Spinal cord (tissue), 10 donors: ENCODE measurements at places on chromosomes 1 and 21. TPM values are rescaled to one million over a fixed set of nuclear protein-coding genes. Genes with fewer than 3 reads are reported as not detected.
A peak's percentile ranks its signal among the peaks of the same experiment; 100 is the strongest.

Gene LRRC3
- total RNA-seq: 1.4 TPM

Gene CDKN2C
- 18.9 TPM for total RNA-seq

Gene SIPA1L2
- total RNA-seq: 21.2 TPM

Gene LEFTY2
- 0.44 TPM for total RNA-seq

Gene ZFP69B
- total RNA-seq: 8.6 TPM

Gene SLAMF6
- total RNA-seq: 0.10 TPM

Gene KRTAP13-2
- not detected for total RNA-seq

Gene LORICRIN
- total RNA-seq: not detected

Gene OR2M4
- total RNA-seq: 0.11 TPM

Gene KCNJ9
- total RNA-seq: 5.1 TPM

DNA sequence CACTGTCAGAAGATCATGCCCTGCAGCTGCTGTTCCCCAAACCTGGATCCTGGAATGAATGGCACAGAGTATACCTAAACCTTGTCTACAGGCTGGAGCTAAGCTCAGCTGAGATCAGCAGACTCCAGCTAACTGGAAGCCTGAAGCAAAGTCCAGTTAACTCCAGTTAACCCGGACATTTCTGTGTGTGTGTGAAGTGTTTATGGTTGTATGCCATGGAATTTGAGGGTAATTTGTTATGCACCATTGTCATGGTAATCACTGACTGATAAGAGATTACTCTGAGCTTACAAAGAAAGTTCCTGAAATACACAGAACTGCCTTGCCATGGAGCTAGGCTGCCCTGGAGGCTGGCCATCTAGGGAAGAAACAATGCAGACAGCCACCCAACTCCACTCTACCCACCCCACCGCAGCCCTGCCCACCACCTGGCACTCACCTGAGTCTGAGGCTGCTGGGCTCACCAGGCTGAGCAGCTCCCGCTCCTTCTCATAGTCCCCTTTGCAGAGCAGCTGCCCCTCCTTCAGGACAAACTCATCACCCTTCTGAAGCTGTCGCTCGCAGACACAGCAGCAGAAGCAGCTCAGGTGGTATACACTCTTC is 107.4 kb downstream of the LMX1A start:
- DNase-seq: no peak
- peaks cover 5% of the 10 kb centered on the region for H3K4me1 ChIP-seq
- H3K36me3 ChIP-seq: no peaks in the 10 kb centered on the region

GRCh38 chr1:226763905-226764264 is 24.8 kb upstream of the ITPKB start:
- H3K27ac ChIP-seq: no peak overlapping the region
- H3K27me3 ChIP-seq: no peaks in the 10 kb centered on the region
- no peak overlapping the region for H3K4me3 ChIP-seq
- DNase-seq: no peak

GRCh38 chr1:108071601-108072000 is 106.6 kb upstream of the VAV3 start:
- H3K27ac ChIP-seq: no peak overlapping the region
- no peak overlapping the region for H3K4me3 ChIP-seq
- H3K4me1 ChIP-seq: no peaks in the 10 kb centered on the region
- H3K36me3 ChIP-seq: no peaks in the 10 kb centered on the region
- no peak for DNase-seq

DNA sequence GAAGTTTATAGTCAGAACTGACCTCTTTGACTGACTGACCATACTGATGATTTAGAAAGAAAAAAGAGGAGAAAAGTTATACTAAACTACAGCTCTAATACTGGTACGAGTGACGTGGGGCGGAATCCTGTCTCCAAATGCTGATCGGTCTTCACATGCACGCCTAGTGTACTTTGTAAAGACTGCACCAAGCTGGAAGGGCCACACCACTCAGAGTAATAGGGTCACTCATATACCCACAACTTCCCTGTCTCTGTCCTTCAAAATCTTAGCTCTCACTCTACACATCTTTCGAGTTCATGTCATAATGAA is 19.4 kb upstream of the GUCA2A start:
- no peak for DNase-seq
- no peak overlapping the region for H3K4me3 ChIP-seq
- no peak overlapping the region for H3K27ac ChIP-seq

- H3K27me3 ChIP-seq: no peaks in the 10 kb centered on the region
- no peaks in the 10 kb centered on the region for H3K36me3 ChIP-seq
- H3K27ac ChIP-seq: peak overlapping the region; percentile 84
- H3K4me1 ChIP-seq: peaks cover 27% of the 10 kb centered on the region
- no peak for DNase-seq
- H3K4me3 ChIP-seq: no peak overlapping the region
Measured at GRCh38 chr1:234962340-234962989, 166.2 kb downstream of the TOMM20 start.

DNA sequence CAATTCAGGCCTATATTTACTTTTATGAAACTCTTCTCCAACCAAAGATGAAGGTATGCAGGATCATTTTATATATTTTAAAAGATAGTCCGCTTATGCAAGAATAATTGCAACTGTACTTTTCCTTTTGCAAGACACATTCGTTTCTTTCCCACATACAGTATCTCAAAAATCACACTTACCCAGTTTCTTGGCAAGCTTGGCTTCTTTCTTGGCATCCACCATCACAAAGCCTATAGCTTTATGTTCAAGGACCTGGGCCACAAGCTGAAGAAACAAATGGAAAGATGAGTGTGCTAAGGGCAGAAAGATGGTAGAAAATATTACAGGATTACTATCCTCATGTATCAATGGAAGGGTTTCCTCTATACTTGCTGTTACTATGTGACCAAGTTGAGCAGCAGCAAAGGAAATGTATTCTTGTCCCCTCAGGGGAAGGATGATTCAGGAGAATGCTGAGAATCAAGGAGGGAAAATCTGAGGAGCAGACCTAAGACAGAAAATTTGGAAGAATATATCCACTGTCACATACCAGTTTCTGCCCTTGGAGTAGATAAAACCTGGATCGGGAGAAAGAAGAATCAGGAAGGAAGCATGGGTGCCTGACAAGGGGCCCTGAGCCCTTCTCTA is 23.8 kb downstream of the CASQ2 start:
- H3K36me3 ChIP-seq: no peaks in the 10 kb centered on the region
- H3K27ac ChIP-seq: no peak overlapping the region
- no peak for DNase-seq
- H3K27me3 ChIP-seq: no peaks in the 10 kb centered on the region
- no peak overlapping the region for H3K4me3 ChIP-seq

- DNase-seq: no peak
- no peak overlapping the region for H3K4me3 ChIP-seq
- no peaks in the 10 kb centered on the region for H3K27me3 ChIP-seq
- no peaks in the 10 kb centered on the region for H3K36me3 ChIP-seq
Measured at GRCh38 chr1:203424861-203425662, 50.5 kb upstream of the PRELP start.

GRCh38 chr1:48686159-48686558 is 90.5 kb downstream of the BEND5 start:
- no peak for DNase-seq
- H3K4me1 ChIP-seq: peaks cover 9% of the 10 kb centered on the region
- no peak overlapping the region for H3K27ac ChIP-seq
- H3K36me3 ChIP-seq: no peaks in the 10 kb centered on the region
- H3K27me3 ChIP-seq: no peaks in the 10 kb centered on the region
- H3K4me3 ChIP-seq: no peak overlapping the region

- no peak overlapping the region for H3K27ac ChIP-seq
- H3K4me3 ChIP-seq: no peak overlapping the region
- no peaks in the 10 kb centered on the region for H3K27me3 ChIP-seq
- DNase-seq: no peak
Measured at GRCh38 chr1:4308806-4309205, 345.6 kb upstream of the AJAP1 start.

DNA sequence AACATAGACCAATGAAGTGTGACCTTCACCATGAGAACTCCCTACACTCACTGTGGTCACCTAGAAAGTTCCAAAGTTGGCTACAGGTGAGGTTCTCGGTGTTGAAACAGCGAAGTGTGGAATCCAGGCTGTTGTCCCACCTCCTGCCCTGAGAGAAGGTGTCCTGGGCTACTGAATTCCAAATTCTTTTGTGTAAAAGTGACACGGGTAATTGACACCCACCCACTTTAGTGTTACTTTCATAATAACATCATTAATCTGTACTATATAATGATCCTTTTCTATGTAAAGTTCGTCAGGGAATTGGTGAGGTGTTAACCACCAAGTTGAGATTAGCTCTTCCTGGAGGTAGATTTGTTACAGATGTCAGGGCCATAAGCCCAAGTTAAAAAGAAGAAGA is 690.7 kb downstream of the RWDD3 start:
- no peak for DNase-seq
- no peaks in the 10 kb centered on the region for H3K36me3 ChIP-seq
- H3K27me3 ChIP-seq: no peaks in the 10 kb centered on the region
- H3K4me3 ChIP-seq: no peak overlapping the region

DNA sequence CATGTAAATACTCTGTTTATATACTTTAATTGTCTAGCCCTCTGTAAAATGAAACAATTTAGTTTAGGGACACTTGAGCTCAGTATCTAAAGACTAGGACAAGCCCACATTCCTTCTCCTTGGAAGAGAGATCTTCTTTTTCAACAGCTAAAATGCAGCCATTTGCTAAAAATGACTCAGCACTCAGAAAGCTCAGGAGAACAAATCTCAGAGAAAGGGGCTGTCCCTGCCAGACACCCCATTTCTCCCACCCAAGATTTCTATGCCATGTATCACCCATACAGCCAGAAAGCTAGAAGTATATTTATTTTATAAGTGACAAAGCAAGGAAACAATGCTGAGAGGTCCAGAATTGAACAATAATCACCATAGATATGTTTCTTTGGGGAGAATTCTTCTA is 23.2 kb upstream of the PRDX6 start:
- H3K36me3 ChIP-seq: no peaks in the 10 kb centered on the region
- H3K27ac ChIP-seq: no peak overlapping the region
- no peaks in the 10 kb centered on the region for H3K27me3 ChIP-seq

- no peaks in the 10 kb centered on the region for H3K27me3 ChIP-seq
- no peaks in the 10 kb centered on the region for H3K4me1 ChIP-seq
- no peaks in the 10 kb centered on the region for H3K36me3 ChIP-seq
- H3K4me3 ChIP-seq: no peak overlapping the region
Measured at GRCh38 chr1:71657891-71658679, 577.2 kb upstream of the ZRANB2 start.

DNA sequence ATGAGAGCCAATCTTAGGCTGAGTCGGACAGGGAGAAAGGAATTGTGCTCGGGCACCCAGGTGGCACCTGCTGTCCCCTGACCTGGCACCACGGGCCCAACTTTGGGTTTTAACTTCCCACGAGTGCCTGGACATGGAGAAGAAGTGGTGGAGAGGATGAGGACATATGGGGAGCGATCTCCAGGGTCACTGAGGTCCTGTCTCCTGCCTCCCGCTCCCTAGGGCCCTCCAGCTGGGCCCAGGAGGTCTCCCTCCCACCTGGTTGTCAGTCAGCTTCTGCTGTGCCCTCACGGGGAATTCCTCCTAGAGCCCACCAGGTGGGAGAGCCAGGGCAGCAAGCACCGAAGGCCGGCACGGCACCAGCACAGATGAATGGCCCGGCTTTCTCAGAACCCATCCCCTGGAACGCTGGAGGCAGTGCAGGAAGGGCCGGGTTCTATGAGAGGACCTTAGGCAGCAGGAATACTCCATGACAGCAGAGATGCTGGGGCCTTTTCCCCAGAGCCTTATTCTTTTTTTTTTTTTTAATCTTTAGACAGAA is 435.5 kb downstream of the CAMTA1 start:
- no peaks in the 10 kb centered on the region for H3K36me3 ChIP-seq
- no peaks in the 10 kb centered on the region for H3K27me3 ChIP-seq
- H3K4me1 ChIP-seq: peaks cover 25% of the 10 kb centered on the region
- no peak overlapping the region for H3K4me3 ChIP-seq
- DNase-seq: no peak

DNA sequence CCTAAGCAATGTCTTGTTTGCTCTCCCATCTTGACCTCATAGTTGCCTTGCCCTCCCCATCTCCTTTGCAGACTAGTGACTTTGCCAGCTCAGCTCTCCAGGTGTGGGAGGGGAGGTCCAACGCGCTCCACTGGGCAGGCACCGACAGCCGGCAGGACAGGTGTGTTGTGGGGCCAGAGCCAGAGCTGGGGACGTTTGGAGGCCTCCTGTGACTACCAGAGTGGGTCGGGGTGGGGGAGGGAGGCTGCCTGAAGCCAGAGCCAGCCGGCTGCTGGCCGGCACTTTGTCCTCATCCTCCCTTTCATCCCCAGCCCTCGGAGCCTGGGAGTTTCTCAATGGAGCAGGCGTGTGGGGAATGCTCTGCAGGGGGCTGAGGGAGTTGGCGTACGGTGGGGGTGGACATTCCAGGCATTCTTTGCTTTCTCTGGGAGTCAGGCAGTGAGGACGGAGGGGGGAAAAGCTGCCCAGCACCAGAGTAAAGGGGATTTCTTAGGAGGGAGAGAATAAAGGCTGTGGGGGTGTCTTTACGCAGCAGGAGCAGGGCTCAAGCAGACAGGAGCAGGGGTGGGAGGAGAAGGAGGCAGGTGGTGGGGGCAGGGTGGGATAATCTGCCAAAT is 20.2 kb downstream of the NUAK2 start:
- peaks cover 29% of the 10 kb centered on the region for H3K4me1 ChIP-seq
- H3K27ac ChIP-seq: peak overlapping the region; percentile 54
- H3K36me3 ChIP-seq: peaks cover 24% of the 10 kb centered on the region
- H3K4me3 ChIP-seq: no peak overlapping the region
- peak; percentile 87 for DNase-seq

- no peaks in the 10 kb centered on the region for H3K4me1 ChIP-seq
- no peaks in the 10 kb centered on the region for H3K27me3 ChIP-seq
- no peak overlapping the region for H3K4me3 ChIP-seq
- no peaks in the 10 kb centered on the region for H3K36me3 ChIP-seq
- H3K27ac ChIP-seq: no peak overlapping the region
Measured at GRCh38 chr1:63977466-63977865, 203.6 kb downstream of the ROR1 start.

DNA sequence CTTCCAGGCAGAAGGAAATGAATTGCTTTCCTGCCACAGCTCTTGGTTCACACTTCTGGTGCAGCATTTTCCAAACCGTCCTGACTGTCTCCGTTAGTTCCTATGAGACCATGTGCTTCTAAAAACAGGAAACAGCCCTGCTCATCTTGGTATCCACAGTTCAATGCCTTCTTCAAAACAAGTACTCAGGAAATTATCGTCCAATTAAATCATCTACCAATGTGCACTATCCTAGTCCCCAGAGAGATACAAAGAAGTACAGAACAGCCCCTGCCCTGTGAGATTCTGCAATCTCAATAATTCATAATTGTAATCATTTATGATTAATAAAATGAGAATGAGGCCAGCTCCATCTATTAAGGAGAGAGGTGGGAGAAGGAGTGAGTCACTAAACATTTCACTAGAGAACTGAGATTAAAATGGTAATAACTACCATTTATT is 11.2 kb downstream of the CLEC20A start:
- H3K27me3 ChIP-seq: peaks cover 2% of the 10 kb centered on the region
- H3K36me3 ChIP-seq: peaks cover 3% of the 10 kb centered on the region
- no peak overlapping the region for H3K4me3 ChIP-seq
- no peak for DNase-seq
- no peak overlapping the region for H3K27ac ChIP-seq

DNA sequence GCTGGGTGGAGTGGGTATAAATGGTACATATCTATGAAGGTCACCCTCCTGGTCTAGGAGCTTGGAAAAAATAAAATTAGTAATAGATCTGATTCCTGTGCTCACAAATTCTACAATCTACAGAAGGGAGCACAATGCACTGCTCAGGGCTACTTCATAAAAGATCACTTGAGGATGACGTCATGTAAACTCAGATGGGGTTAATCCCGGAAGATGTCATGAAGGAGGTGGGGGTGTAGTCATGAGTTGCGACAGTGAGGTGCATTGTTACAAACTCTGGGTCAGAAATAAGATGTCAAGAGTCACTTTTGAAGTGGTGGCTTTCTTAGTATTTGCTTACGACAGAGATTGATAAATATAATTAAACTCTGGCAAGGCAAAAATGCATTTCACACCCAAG is 68.2 kb downstream of the LHX9 start:
- H3K36me3 ChIP-seq: no peaks in the 10 kb centered on the region
- DNase-seq: no peak
- H3K27me3 ChIP-seq: no peaks in the 10 kb centered on the region
- H3K4me3 ChIP-seq: no peak overlapping the region
- no peak overlapping the region for H3K27ac ChIP-seq
